ENCODE measurements at places on chromosomes 12 and 14. TPM values are rescaled to one million over a fixed set of nuclear protein-coding genes. Genes with fewer than 3 reads are reported as not detected.

Gene CLEC1B
- total RNA-seq, result not detected

Gene GSG1
- total RNA-seq, result not detected

Gene LRRK2
- 59.9 TPM for total RNA-seq

Gene EPYC
- not detected for total RNA-seq

Gene BIN2
- 22.2 TPM for total RNA-seq

Gene GLIPR1L1
- total RNA-seq, result not detected

Gene GOLGA3
- 51.3 TPM for total RNA-seq

DNA sequence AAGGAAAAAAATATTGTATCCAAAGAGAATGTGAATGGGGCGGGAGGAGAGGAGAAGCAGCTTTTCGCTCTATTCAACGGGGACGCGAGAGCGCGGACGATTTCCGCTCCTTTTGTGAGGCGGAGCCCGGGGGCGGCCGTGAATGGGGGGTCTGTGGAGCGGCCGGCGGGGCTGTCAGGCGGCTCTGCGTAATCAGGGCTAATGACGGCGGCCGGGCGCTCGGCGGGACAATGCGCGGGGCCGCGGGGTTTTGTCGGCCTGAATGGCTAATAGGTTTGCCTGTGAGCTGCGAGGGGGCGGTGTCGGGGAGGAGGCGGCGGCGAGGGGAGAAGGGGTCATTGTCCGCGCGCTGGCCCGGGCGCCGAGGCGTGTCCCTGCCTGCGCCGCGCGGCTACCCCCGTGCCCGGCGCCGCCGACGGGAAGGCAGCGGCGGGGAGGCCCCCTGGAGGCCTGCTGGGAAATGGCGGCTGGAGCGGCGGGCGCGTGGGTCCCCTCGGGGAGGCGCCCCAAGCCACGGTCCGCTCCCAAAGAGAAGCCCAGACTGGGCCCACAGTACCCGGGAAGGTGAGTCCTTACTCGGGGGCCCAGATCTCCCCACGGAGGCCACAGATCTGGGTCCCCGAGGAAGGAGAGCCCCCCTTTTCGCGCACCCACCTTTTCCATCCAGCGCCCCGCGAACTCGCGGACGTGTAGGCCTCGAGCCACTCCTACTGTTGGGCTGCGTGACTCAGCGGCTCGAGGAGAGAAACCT lies 6.0 kb downstream of the SIX6 start:
- DNase-seq, result no peak

- DNase-seq, result no peak
These were observed 66.3 kb upstream of the EEA1 start for GRCh38 chr12:92995258-92995903.

GRCh38 chr14:30410986-30411385 lies 148.0 kb upstream of the G2E3 start:
- no peak for DNase-seq

DNA sequence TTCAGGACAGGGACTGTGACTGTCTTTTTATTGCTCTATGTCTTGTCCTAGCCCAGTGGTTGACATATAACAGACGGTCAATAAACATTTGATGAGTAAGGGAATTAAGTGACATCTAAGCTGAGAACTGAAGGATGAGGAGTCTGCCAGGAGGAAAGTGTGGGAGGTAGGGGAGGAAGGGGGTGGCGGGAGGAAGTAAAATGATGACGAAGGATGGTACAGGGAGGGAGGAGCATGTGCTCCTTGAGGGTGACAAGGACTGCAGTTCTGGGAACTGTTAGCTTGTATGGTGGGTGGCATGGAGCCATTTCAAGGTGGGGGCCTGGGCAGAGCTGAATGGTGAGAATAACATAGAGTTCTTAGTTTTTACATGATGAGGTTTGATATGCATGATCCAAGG lies 64.4 kb downstream of the RGS6 start:
- no peak for DNase-seq

DNA sequence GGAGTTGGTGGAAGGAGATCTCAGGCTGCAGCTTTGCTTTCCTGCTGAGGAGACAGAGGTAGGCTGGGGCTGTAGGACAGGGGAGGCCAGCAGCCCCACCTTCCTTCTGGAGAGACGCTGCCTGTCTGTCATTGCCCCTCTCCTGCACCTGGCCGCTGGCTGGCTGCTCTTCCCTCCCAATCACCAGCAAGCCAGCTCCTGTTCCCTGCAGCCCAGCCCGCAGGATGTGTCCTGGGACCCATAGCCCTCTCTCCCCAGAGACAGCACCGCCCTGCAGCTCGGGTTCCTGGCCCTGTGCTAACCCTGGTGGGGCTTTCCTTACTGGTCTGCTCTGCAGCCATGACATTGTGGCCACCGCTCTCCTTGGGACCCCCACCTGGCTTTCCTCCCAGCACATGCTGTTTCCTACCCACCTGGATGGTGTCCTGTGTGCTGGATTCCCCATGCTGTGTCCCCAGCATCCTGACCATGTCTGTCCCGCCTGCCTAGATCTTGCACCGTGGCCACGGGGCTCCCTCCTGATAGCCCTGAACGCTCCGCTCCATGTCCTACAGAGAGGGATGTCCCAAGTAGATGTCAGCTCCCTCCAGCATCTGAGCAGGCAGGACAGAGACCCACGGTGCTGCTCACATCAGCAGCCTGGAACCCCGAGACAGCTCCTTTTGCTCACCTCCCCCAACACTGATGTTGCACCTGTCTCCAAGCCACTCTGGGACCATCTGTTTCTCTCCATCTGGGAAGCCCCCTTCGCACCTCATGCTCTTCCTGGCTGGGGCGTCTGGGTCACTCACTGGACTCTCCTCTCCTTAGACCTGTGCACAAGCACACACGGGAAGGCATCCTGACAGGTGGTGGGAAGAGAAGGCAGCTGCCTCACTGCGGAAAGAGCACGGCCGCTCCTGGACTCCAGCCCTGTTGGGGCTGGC lies 1.1 kb upstream of the MTA1 start:
- no peak for DNase-seq

Measured in activated B cell treated with CpG ODN at 0.5 μM for 24 hours (primary cell).